ENCODE measurements at places on chromosomes 12 and 14. TPM values are rescaled to one million over a fixed set of nuclear protein-coding genes. Genes with fewer than 3 reads are reported as not detected.

DNA sequence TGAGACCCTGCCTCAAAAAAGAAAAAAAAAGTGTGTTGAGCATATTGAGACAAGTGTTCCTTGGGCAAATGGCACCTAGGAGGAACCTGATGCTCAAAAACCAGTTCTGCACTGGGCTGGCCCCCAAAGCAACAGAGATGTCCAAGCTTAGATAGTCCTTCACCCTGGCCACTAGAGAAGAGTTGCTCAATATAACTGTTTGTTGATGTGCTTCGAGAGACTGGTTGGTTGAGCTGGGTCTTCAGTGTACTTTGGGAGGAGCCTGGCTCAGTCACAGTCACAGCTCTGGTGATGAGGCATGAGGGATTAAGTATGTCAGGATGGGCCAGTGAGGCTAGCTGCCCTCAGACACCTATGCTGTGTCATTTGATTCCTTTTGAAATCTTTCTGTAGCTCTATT, 38.0 kb downstream of the SLC2A14 start:
- DNase-seq: no peak

- DNase-seq: no peak
Observed at GRCh38 chr14:101627915-101628262, 66.6 kb downstream of the DIO3 start.

The MANSC1 gene
- total RNA-seq: 50.2 TPM

The CLBA1 gene
- 7.6 TPM for total RNA-seq

- DNase-seq: no peak
Observed at GRCh38 chr14:91342206-91342760, 75.3 kb downstream of the CCDC88C start.

- no peak for DNase-seq
Observed at GRCh38 chr12:124486346-124486963, 81.0 kb downstream of the NCOR2 start.

- no peak for DNase-seq
Observed at GRCh38 chr12:25769082-25769945, 189.2 kb upstream of the RASSF8 start.

Measured in esophagus squamous epithelium (tissue), 5 donors.